ENCODE measurements at places on chromosomes 5 and 9. TPM values are rescaled to one million over a fixed set of nuclear protein-coding genes. Genes with fewer than 3 reads are reported as not detected.

- DNase-seq, result no peak
Measured at GRCh38 chr9:37694355-37694754, 43.6 kb downstream of the FRMPD1 start.

DNA sequence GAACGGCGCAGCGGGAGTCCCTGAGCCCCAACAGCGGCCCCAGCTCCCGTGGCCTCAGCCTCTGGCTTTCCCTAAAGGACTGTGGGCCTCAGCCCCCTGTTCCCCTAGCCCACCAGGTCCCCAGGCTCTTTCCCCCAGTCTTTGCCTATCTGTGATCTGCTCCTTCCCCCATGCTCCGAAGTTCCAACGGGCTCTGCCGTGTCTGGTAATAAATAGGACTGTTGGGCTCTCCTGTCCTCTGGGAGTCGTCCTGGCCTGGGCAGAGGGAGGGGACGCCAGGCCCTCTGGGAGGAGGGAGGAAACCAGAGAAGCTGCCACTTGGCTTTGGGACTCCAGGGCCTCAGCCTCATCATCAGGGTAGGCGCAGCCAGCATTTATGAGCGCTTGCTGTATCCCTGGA, 28.1 kb downstream of the ADGRD2 start:
- DNase-seq, result no peak

Gene ADAMTS12
- 0.39 TPM for total RNA-seq

Gene FOXD4L5
- 0.11 TPM for total RNA-seq

DNA sequence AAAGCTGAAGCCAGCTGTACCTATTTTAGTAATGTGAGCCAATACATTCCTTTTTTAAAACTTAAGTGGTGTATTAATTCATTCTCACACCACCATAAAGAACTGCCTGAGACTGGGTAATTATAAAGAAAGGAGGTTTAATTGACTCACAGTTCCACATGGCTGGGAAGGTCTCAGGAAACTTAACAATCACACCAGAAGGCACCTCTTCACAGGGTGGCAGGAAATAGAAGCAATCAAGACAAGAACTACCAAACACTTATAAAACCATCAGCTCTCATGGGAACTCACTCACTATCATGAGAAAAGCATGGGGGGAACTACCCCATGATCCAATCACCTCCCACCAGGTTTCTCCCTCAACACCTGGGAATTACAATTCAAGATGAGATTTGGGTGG, 21.0 kb downstream of the ESM1 start:
- no peak for DNase-seq

Gene KCTD16
- total RNA-seq, result 0.07 TPM

Gene MOB3B
- total RNA-seq, result 0.07 TPM

DNA sequence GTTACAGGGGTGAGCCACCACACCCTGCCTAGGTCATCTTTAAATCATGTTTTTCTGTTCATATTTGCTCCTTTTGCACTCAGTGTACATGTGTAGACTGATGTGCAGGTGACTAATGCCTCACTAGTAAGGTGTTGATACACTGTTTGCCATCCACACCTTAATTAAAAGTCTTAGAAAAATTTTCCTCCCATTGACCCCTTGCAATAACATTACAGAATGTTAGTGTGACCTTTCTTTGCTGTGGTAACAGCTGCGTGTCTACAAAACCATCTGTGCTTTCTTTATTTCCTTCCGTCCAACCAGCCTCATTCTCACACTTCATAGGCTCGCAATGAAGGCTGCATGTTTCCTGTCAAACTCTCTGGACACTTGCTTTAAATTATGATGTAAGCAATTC, 6.6 kb upstream of the CEMIP2 start:
- no peak for DNase-seq

DNA sequence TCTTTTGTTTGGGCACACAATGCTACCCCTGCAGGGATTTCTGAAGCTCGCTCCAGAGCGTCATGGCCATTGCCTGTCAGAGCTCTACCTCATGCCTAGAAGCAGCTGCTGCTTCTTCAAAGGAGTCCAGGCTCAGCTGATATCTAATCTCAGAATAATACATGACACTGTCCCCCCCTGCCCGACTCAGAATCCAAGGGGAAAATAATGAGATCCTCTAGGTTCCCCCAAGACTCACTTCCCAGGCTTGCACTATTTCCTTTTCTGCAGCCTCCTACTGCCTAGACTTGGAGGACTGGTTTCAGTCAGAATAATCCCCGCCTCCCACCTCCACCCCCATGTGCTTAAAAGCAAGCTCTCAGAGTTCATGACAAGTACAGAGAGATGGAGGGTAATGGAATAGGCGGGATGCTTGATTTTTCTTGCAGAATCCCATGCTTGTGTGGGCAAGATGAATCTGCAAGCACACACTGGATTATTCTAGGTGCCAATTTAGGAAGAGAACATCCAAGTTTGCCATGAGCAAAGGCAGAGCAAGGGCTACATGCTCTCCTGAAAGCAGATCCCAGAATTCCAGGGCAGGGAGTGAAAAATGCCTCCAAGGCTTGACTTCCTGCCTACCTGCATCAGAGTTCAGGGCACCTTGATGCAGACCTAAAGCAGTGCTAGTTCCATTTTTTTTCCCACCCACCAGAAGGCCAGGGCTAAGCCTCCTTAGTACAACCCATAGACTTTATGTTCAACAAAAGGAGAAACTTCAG, 97.4 kb upstream of the IFNK start:
- no peak for DNase-seq

Gene CAMK2A
- total RNA-seq, result not detected

Gene RGS7BP
- total RNA-seq, result 7.3 TPM
